ENCODE measurements at places on chromosomes 12 and 14.

- no peak for DNase-seq
These were observed 86.8 kb downstream of the NDUFA12 start for GRCh38 chr12:94916663-94917062.

DNA sequence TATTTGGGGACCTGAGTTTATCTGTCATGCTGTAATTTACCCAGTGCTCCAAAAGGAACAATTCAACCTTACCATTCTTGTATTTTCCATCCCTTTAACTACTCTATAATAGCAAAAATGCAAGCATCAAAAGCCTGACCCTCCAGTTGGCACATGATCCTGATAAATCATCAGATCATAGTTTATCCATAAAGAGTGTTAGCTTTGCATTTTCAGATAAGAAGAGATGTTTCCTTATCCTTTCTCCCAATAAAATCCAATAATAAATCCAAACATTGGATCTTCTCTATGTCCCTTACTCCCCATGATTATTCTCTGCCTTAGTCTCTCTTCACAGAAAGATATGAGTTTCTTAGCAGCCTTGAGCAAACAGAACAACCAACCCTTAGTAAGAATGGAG lies 134.9 kb downstream of the FSCB start:
- DNase-seq: no peak

GRCh38 chr12:33654313-33654712 lies 214.7 kb upstream of the SYT10 start:
- DNase-seq: no peak

DNA sequence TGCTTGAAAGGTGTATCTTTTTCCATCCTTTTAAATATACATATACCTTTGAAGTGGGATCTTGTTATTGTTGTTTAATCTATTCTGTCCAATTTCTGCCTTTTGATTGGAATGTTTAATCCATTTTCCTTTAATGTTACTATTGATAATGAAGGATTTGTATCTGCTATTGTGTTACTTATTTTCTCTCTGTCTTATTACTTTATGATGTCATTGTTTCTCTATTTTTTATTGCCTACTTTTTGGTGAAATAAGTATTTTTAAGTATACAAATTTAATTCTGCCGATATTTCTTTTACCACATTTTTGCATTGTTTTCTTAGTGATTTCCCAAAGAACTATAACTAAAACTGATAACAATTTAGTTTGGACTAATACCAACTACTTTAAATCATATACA lies 121.8 kb downstream of the RASSF9 start:
- DNase-seq: no peak

GRCh38 chr12:70971001-70971794 lies 50.7 kb upstream of the PTPRR start:
- DNase-seq: no peak

DNA sequence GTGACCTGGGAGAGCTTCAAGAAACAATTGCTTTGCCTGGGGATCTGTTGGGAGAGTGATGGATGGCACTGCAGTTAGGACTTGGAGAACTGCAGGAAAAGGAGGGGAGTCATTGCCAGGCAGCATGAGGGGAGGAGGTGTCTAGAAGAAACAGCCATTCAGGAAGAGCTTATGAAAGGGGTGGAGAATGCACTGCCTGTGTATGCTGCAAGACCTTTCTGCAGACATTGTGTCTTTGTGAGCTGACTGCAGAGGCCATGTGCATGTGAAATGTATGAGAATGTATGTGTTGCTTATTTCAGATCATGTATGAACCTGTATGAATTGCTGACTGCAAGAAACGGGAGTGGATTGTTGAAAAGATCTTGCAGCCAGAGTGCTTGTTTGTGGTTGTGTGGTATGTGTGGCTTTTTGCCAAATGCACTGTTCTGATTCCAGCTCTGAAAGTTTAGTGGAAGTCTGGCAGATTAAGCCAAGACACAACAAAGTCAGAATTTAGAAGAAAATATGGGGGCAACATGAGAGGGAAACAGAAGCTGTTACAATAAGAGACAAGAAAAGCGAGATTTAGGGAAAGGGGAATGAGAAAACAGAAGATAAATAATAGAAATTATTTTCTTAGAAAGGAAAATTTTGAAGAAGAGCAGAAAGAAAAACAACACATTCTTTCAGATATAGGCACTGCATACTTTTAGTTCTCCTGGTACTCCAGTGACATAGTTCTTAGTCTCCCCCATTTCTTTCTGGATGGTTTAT lies 9.8 kb upstream of the RIMKLB start:
- DNase-seq: peak; percentile 27

GRCh38 chr14:104238424-104239184 lies 100.2 kb downstream of the KIF26A start:
- no peak for DNase-seq

DNA sequence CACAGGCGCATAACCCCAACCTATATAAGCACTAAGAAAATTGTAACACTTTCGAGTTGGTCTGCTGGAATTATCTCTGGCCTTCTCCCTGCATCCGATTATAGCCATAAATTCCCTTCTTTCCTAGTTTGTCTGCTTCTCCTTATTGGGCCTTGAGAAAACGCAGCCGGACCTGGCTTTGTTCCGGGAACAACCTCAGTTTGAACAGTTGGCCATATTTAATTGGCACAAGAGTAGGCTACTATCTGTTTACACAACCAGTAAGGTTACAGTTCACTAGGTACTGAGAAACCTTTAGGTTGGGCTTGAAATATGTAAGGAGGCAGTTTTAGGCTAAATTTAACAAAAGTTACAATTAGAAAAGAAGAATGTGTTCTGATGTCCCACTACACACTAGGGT lies 176.1 kb downstream of the IPO8 start:
- DNase-seq: no peak

DNA sequence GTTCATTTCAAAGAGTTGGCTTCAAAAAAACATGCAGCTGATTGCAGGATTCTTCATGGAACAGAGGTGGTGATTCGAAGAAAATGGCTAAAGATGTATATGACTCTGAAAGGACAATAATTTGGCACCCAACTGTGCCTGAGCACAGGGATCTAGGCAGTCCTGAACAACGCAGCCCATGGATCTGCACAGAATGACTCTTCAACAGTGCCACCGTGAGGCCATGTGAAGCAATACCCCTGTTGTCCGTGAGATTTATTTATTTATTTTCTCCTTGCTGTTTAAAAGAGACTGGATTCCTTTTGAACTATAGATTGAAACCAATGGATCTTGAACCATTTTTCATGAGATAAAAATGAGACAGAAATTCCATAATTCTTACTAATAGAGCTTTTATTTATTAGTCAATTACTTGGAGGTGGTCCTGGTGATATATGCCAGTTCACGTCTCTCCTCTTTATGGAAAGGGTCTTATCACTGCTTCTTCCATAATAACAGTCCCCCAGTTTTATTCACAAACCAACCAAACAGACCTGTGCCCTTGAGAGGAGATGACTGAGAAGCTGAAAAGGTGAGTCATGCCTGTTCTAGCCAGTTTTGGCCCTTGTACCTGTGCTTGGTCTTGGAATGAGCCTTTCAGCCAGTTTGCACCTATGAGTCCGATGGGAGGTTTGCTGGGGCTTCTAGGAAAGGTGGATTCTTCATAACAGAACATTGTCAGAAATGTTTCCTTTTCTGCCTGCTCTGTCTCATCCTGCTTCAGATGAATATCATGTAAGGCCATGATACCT lies 1598.3 kb downstream of the AACS start:
- no peak for DNase-seq

GRCh38 chr14:59595071-59595470 lies 18.5 kb upstream of the CCDC175 start:
- no peak for DNase-seq

DNA sequence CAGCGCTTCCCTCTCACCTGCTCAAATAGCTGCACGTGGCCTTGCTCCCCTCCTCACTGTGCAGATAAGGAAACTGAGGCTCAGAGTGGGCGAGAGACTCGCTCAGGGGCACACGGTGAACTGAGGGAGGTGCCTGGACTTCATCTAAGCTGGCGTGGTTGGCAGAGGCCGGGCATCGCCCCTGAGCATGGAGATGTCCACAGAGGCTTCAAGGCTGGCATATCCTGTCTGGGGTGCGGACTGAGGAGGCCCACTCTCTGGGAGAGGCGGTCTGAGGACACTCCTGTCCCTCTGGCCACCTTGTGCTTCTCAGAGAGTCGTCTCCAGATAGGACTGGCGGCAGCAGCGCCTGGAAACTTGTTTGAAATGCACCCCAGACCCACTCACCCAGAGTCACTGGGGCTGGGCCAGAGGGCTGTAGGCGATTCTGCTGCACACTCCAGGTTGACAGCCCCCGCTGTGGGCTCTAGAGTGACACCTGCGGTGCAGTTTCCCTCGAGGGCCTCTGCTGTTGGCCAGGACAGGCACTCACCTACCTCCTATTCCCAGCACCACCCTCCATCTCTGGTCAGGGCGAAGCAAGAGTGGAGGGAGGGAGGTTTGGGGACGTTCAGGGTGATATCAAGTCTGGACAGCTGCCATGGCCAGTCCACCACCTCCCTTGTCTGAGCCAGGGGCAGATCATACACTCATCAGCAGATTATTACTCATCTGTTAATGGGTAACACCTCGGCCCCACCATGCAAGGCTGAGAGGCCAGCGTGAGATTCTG lies 11.2 kb upstream of the LBHD2 start:
- no peak for DNase-seq

DNA sequence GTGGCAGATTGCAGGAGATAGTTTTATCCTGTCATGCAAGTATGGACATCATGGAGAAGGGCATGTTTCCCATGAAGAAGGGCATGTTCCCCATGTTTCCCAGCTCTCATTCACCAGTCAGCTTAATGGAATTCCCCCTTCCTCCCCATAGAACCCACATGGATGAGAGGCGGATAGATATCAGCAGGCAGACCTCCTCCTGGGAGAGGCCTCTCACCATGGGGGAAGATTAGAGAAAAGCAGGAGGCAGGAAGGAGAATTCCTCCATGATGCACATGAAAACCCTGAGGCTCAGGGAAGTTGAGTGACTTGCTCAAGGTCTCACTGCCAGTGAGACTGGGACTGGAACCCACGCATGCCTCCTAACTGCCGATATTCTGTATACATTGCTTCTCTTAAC lies 92.9 kb upstream of the FOXN3 start:
- DNase-seq: no peak

- no peak for DNase-seq
These were observed 50.8 kb upstream of the MAX start for GRCh38 chr14:65153101-65153500.

DNA sequence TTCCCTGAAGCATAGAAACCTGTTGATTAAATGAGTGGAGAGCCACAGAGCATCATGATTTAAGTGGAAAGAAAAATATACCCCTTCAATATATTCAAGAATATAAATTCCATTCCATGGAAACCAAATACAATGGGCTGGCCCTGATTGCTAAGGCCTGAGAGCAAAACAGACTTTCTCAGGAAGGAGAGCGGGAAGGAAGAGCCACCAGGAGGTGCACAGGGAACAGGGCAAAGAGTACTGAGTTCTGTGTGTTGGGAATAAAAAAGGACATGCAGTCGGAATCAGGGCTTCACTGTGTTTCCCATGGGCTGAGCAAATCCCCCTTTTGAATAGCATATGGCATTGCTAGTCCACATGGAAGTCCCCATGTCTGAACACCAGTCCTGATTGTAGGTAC lies 69.7 kb upstream of the PLEKHG3 start:
- no peak for DNase-seq

DNA sequence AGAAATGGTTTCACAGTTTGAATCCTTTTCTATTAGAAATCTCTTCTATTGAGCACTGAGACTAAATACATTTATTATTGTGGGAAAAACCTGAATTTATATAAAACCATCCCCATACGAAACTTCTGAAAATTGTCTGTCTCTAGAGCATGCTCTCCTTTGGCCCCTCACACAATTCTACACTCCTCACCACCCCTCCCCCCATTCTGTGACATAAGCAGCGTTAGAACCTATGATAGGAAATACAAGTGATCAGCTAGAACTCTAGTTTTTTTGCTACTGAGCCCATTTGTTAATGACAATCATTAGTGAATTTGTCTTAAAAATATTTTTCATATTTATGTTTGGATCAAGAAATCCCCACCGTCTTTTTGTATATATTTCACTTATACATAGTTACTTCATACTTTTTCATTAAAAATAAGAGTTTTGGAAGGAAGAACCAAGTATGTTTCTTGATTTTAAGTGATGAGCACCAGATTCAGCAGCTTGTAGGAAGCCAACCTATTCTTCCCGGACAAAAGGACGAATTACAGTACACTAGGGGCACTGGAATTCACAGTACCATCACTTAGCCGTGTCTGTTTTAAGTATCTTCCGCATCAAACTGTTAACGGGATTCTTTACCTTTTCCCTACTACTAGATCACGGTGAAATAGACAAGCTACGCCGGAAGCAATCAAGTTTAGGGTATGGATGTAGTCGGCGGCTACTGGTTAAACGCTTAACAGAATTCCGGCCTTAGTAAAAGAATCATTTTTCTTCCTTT lies 724 bp downstream of the GTSF1 start:
- no peak for DNase-seq

- DNase-seq: no peak
These were observed 60.7 kb downstream of the PLCZ1 start for GRCh38 chr12:18676996-18677588.

DNA sequence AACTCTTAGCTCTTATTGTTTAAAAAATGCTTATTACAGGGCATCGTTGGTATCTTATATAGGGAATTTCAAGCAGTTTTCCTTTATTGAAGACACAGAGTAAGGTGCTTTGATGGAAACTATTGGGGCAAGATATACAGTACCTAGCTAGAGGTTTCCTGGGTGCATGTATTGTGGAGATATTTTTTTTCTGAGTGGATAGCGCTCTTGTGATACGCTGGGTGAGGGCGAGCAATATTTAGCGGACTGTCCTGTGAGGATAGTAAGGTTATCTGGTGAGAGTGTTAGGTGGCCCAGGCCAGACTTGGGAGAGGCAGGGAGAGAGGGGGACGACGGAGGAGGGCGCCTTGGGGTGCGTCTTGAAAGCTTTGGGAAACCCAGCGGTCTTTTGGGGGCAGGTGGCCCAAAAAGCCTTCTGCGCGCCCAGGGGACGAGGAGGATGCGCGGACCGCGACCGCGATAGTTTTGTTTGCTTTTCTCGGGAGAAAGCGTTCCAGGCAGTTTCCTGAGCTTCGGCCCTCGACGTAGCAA lies 596 bp upstream of the BICD1 start:
- no peak for DNase-seq

GRCh38 chr12:53059434-53060063 lies 9.7 kb downstream of the TNS2 start:
- DNase-seq: no peak

- DNase-seq: no peak
These were observed 34.9 kb downstream of the AEBP2 start for GRCh38 chr12:19474147-19474546.

GRCh38 chr14:30355431-30355913 lies 203.5 kb upstream of the G2E3 start:
- DNase-seq: no peak

- no peak for DNase-seq
These were observed 383.5 kb downstream of the ZFP36L1 start for GRCh38 chr14:68409387-68409786.

GRCh38 chr14:93067088-93067487 lies 48.6 kb downstream of the ITPK1 start:
- DNase-seq: no peak

GRCh38 chr12:57452937-57453509 lies 2.1 kb upstream of the INHBE start:
- peak; percentile 43 for DNase-seq

GRCh38 chr14:23939607-23940326 lies 13.8 kb upstream of the DHRS4 start:
- DNase-seq: no peak

GRCh38 chr12:106974511-106974910 lies 12.4 kb downstream of the MTERF2 start:
- no peak for DNase-seq

Data from NCI-H1417 treated with DMSO at 0.1 percent for 48 hours (cell line).